Kasumi-1 (cell line): ENCODE measurements at places on chromosomes 1 and 21.

DNA sequence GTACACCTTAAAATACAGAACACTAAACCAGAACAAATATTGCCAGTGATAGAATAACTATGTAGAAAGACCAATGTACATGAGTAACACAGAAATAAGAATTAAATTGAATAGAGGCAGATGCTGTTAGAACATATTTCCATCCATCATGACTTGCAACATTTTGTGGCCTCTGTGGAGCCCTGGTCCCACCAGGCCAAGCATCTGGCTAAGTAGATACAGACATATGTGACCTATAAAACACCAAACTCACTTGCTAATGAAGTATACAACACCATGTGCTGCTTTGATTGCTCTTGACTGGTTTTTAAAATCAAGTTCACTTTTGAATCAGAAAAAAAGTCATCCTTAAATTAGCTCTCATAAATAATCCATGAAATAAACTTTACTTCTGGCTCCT, 20.5 kb downstream of the SLC19A2 start:
- DNase-seq, result no peak

- no peak for DNase-seq
These were observed 428.5 kb upstream of the RGS18 start for GRCh38 chr1:191729742-191730141.

GRCh38 chr1:74478979-74479378, 33.4 kb downstream of the LRRC53 start:
- DNase-seq, result no peak

DNA sequence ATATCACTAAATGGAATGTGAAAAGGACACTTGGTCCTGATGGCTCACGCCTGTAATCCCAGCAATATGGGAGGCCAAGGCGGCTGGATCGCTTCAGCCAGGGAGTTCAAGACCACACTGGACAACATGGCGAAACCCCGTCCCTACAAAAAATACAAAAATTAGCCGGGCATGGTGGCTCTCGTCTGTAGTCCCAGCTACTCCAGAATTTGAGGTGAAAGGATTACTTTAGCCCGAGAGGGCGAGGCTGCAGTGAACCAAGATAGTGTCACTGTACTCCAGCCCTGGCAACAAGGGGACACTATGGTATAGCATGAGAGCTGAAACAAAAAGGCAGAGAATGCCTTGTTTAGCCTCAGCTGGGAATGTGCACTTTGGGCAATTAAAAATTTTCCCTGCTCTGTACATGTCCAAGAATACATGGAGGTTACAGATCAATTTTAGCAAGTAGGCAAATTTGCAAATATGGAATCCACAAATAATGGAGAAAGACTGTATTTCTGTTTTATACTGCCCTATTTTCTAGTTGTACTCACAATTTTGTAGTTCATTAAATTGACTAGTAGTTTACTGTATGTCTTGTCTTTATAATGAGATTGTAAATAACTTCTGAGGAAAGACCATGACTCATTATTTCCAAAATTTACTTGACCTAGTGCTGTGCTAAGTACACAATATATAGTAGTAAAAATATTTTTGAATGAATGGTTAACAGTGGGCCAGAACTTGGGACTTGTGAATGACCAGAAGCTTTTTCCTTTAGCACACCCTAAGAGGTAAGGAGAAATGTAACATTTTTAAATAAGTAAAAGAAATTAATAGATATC, 2.0 kb upstream of the ANGEL2 start:
- no peak for DNase-seq

DNA sequence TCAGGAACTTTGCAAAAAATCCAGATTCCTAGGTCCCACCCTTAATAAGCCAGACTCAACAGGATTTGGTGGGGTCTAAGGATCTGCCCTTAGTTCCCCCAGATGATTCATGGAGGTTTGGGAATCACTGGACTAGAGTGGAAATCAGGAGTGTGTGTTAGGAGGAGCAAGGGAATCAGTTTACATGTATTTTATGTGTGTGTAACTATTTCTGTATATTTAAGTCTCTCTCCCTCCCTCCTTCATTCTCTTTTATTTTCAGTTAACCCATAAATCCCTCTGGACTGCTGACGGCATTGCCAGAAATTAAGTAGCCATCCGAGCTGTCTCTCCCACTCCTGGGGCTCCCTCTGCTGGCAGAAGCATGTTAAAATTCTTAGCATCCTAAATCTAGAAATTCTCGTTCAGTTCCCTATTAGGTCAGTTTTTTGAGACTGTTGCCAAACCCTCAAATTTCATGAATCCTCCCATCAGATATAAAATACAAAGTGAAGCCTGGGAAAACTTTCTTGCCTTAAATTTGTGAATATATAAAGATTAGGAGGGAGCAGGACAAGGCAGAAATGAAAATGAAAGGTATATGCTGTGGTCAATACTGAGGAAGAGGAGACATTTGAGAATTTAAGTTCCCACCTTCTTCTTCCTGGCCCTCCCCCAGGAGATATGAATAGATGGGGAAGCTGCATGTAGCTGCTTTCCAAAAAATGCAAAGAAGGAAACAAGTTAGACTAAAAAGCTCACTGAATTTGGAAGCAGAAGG, 11.7 kb upstream of the HSD11B1 start:
- DNase-seq, result peak; percentile 79

- no peak for DNase-seq
These were observed 39.0 kb downstream of the DOP1B start for GRCh38 chr21:36195613-36196012.
